ENCODE measurements at places on chromosomes 2 and 18. TPM values are rescaled to one million over a fixed set of nuclear protein-coding genes. Genes with fewer than 3 reads are reported as not detected.

DNA sequence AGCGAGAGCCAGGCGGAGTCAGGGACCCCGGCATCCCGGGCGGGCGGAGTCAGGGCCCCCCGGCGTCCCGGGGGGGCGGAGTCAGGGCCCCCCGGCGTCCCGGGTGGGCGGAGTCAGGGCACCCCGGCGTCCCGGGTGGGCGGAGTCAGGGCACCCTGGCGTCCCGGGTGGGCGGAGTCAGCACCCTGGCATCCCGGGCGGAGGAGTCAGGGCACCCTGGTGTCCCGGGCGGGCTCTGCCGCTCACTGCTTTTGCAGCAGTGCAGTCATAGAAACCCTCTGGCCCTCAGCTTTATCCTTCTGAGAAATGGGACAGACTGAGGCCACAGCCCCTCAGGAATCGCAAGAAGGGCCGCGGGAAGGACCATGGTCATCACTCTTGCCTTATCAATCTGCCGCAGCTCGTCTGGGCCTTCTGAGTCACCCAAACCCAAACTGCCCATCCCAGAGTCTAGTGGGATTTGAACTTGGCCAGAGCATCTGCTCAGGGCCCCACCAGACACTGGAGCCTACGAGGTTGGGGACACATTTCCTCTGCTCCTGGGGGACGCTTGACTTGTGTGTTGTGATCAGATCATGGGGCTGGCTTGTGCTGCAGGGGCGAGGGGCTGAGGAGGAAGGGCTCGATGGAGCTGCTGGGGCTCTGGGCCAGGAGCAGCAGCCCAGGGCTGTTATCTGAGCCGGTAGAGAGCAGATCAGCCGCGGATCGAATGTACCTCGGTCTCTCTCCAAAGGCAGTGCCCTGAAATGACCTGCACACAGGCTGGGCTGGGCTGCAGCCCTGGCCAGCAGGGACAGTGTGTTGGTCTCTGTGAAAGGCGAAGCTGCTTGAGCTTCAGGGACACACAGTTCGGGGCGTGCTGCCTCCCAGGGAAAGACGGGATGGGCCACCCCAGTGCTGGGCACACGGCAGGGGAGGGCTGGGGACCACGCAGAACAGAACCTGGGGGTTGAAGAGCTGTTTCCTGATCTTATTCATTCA lies 290.1 kb upstream of the HDAC4 start:
- H3K27ac ChIP-seq, result no peak overlapping the region
- DNase-seq, result no peak
- H3K4me3 ChIP-seq, result no peak overlapping the region
- no peaks in the 10 kb centered on the region for H3K4me1 ChIP-seq
- H3K36me3 ChIP-seq, result no peaks in the 10 kb centered on the region

DNA sequence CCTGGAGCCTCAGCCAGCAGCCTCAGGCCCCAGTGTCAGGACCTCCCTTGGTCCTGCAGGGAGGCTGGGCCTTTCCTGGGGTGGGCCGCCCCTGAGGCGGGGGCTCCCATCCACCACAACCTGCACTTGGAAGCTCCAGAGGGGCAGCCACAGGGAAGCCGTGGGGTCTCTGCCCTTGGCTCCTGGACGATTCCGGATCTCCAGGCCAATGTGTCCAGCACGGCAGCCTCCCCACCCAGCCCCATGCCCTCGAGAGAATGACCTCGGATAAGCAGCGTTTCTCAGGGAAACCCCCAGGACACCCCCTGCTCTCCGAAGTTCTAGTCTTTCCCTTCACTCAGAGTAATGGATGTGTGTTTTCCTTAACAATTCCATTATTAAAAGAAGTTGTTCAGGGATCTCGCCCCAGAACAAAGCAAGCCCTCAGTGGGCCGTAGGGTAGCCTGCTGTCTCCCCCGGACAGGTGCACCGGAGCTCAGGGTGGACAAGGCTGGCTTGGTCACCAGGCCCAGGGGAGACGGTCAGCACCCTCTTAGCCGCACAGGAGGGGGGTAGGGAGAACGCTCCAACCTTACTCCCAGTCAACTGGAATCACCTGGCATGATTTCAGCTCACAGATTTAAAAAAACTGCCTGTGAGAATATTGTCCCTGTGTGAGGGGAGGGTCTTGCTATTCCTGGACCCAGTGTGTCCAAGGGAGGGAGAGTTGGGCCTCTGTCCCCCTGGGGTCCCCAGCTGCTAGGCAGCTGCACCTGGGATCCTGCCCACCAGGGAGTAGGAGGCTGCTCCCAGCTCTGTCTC lies 72.2 kb upstream of the OTOS start:
- H3K4me3 ChIP-seq, result no peak overlapping the region
- DNase-seq, result no peak
- no peaks in the 10 kb centered on the region for H3K4me1 ChIP-seq
- H3K27me3 ChIP-seq, result no peaks in the 10 kb centered on the region
- H3K27ac ChIP-seq, result no peak overlapping the region
- no peaks in the 10 kb centered on the region for H3K36me3 ChIP-seq

DNA sequence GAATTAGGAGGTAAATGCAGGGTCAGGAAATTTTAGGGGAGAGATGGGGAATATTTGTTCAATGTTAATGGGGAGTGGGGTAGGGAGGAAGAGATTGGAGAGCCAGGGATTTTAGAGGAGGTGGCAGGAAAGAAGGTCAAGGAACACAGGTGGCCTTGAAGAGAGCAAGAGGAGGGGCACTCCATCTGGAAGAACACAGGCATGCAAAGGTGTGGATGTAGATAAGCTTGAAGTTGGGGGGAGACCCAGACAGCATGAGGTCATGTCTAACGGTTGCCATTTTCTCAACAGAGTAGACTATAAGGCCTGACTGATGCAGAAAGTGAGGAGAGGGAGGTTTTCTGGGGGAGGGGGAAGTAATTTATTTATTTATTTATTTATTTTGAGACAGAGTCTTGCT lies 77.5 kb downstream of the MAIP1 start:
- H3K36me3 ChIP-seq, result no peaks in the 10 kb centered on the region
- no peaks in the 10 kb centered on the region for H3K4me1 ChIP-seq
- H3K4me3 ChIP-seq, result no peak overlapping the region
- H3K27ac ChIP-seq, result no peak overlapping the region
- no peaks in the 10 kb centered on the region for H3K27me3 ChIP-seq

GRCh38 chr2:183031911-183032794 lies 6.1 kb downstream of the NCKAP1 start:
- no peak overlapping the region for H3K27ac ChIP-seq
- H3K27me3 ChIP-seq, result no peaks in the 10 kb centered on the region
- H3K4me1 ChIP-seq, result peaks cover 9% of the 10 kb centered on the region
- H3K36me3 ChIP-seq, result no peaks in the 10 kb centered on the region
- H3K4me3 ChIP-seq, result no peak overlapping the region

GRCh38 chr2:109129356-109129920 lies 433 bp downstream of the SH3RF3 start:
- H3K27me3 ChIP-seq, result no peaks in the 10 kb centered on the region
- no peak for DNase-seq
- H3K36me3 ChIP-seq, result no peaks in the 10 kb centered on the region
- no peaks in the 10 kb centered on the region for H3K4me1 ChIP-seq
- peak overlapping the region; percentile 55 for H3K27ac ChIP-seq
- peak overlapping the region; percentile 57 for H3K4me3 ChIP-seq

- no peak for DNase-seq
- no peak overlapping the region for H3K4me3 ChIP-seq
- no peaks in the 10 kb centered on the region for H3K4me1 ChIP-seq
- no peaks in the 10 kb centered on the region for H3K36me3 ChIP-seq
- no peaks in the 10 kb centered on the region for H3K27me3 ChIP-seq
Measured at GRCh38 chr2:67996772-67997527, 65.9 kb downstream of the C1D start.

GRCh38 chr2:39356922-39357639 lies 80.0 kb downstream of the MAP4K3 start:
- no peak overlapping the region for H3K4me3 ChIP-seq
- H3K4me1 ChIP-seq, result no peaks in the 10 kb centered on the region
- H3K36me3 ChIP-seq, result no peaks in the 10 kb centered on the region
- DNase-seq, result no peak
- no peak overlapping the region for H3K27ac ChIP-seq

GRCh38 chr2:23508066-23508390 lies 123.0 kb downstream of the KLHL29 start:
- no peak overlapping the region for H3K27ac ChIP-seq
- H3K36me3 ChIP-seq, result no peaks in the 10 kb centered on the region
- no peaks in the 10 kb centered on the region for H3K27me3 ChIP-seq
- DNase-seq, result no peak

DNA sequence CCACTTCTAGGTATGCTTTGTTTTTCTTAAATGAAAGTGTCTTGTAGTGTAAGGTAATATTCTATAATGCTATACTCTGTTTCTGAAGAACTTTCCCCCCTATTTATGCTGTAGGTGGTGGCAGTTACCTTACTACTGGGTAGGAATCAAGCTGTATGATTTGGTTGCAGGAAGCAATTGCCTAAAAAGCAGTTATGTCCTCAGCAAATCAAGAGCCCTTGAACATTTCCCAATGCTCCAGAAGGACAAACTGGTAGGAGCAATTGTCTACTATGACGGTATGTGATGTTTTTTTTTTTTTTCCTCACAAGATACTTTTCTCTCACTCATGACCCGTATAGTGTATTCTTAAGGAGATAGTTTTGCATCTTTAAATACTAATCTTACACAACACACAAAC lies 77.0 kb downstream of the GPD2 start:
- no peaks in the 10 kb centered on the region for H3K36me3 ChIP-seq
- H3K27ac ChIP-seq, result no peak overlapping the region
- no peaks in the 10 kb centered on the region for H3K27me3 ChIP-seq
- H3K4me3 ChIP-seq, result no peak overlapping the region
- no peaks in the 10 kb centered on the region for H3K4me1 ChIP-seq

- H3K4me1 ChIP-seq, result peaks cover 16% of the 10 kb centered on the region
- no peaks in the 10 kb centered on the region for H3K27me3 ChIP-seq
- H3K27ac ChIP-seq, result peak overlapping the region; percentile 35
- DNase-seq, result peak; percentile 44
Measured at GRCh38 chr2:74849228-74849892, 15.4 kb downstream of the HK2 start.

UNC80 gene
- 8.6 TPM for total RNA-seq

LRRFIP1 gene
- 66.1 TPM for total RNA-seq

ERFE gene
- not detected for total RNA-seq

SLC4A5 gene
- 6.2 TPM for total RNA-seq

GAL3ST2 gene
- total RNA-seq, result not detected

SERPINB7 gene
- not detected for total RNA-seq

ZAP70 gene
- 3.9 TPM for total RNA-seq

Measured in prostate gland (tissue), 2 donors.